ACHN (cell line): ENCODE measurements at places on chromosomes 16 and 17.

DNA sequence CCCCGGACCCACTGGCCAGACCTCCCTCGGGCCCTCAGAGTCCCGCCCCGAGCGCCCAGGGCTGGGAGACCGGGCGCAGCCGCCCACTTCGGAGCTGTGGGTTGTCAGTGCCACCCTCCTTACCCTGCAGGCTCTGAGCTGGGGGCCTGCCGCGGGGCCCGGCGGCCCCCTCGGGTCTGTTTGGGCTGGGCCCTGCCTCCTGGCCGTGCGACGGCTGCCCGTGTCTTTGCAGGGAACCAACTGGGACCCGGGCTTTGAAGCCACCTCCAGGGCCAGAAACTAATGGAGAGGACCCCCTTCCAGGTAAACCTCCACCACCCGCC lies 443 bp downstream of the TEDC2 start:
- DNase-seq = no peak

- no peak for DNase-seq
These were observed 14.0 kb downstream of the PRSS54 start for GRCh38 chr16:58280846-58281301.

DNA sequence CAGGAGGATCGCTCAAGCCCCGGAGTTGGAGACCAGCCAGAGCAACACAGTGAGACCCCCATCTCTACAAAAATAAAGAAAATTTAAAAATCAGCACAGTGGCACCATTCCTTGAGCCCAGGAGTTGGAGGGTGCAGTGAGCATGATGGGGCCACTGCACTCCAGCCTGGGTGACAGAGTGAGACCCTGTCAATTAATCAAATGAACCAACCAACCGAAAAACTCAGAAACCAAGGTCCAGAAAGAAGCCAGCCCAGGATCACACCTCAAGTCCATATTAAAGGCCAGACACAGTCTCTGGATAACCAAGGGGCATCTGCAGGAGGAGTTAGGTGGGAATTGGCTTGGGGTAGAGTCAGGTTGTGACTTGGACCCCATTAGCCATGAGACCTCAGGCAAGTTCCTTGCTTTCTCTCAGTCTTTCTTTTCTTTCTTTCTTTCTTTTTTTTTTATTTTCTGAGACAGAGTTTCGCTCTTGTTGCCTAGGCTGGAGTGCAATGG lies 2.4 kb downstream of the HSD17B1 start:
- DNase-seq = no peak

- DNase-seq = no peak
These were observed 482.8 kb downstream of the CDH13 start for GRCh38 chr16:83109490-83110125.

- no peak for DNase-seq
These were observed 149.6 kb downstream of the ZFHX3 start for GRCh38 chr16:72898216-72898825.

- DNase-seq = no peak
These were observed 54.9 kb upstream of the GPRC5B start for GRCh38 chr16:19939553-19939952.

DNA sequence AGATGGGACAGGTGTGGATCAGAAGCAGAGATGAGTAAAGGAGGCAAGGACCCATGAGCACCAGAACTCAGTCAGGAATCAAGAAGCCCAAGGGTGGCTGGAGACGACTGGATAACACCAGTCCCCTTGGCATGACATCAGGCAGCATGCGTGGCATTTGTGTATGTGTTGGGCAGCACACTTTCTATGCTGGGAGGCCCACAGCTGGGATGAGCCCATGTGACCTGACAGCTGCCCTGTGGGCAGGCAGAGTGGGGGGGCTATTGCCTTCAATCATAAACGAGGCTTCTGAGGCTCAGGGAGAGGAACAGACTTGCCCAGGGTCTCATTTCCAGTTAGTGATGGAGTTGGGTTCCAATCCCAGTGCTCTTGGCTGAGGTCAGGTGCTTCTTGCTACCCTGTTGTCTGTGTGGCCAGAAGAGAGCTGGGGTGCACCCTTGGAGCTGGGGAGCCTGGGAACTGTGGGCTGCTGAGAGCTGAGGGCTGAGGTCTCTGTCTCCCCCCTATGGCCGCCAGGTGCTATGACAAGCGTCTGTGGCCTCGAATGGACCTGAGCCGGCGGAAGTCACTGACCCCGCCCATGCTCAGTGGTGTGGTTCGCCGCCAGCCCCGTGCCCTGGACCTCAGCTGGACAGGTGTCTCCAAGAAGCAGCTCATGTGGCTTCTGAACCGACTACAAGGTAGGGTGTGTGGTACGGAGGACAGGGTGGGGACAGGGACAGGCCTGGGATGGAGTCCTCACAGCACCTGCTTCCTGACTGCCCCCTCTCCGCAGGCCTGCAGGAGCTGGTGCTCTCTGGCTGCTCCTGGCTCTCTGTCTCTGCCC lies 7.1 kb upstream of the ORAI3 start:
- DNase-seq = peak; percentile 83

- DNase-seq = no peak
These were observed 70.8 kb downstream of the HELZ start for GRCh38 chr17:67174190-67174589.

DNA sequence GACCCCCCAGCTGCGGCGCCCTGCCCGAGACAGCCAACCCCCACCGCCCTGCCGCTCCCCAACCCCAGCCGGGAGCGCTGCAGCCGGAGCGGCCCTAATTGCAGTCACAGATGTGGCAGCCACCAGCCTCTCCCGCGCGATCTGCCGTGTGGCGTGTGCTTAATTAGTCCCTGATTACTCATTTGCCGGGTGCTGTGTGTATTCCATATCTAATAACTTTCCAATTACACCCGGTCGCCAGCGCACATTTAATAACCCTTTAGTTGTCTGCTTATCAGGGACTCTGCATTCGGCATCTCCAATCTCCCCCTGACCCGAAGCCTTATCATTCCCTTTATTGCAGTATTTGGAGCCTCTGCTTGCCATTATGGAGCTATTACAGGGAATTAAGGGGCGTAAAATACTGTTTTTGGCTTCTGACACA lies 236.7 kb upstream of the CIBAR2 start:
- DNase-seq = no peak

DNA sequence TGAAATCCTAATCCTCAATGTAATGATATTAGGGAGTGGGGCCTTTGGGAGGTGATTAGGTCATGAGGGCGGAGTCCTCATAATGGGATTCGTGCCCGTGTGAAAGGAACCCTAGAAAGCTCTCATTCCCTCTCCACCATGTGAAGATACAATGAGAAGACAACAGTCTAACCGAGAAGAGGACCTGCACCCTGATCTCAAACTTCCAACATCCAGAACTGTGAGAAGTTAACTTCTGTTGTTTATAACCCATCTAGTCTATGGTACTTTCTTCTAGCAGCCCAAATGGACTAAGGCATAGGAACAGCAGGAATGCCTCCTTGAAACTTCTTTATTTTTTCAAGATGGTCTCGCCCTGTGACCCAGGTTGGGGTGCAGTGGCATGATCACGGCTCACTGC lies 24.7 kb downstream of the WSB1 start:
- DNase-seq = no peak

DNA sequence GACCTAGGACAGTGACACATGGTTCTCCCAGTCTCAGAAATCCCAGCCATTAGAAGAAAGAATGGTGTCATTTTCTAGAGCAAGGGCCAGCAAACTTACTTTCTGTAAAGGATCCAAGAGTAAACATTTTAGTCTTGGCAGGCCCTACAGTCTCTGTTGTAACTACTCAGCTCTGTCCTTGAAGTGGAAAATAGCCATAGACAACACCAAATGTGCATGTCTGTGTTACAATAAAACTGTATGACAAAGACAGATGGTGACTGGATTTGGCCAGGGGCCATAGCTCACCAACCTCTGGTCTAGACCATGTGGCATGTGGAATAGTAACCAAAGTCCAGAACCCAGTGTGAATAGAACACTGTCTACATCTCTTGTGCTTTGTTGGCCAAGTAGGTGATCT lies 286.5 kb downstream of the HS3ST4 start:
- DNase-seq = no peak

- DNase-seq = no peak
These were observed 27.9 kb downstream of the VAT1L start for GRCh38 chr16:77816293-77816692.

- no peak for DNase-seq
These were observed 12.8 kb upstream of the GFAP start for GRCh38 chr17:44928136-44928535.

- DNase-seq = no peak
These were observed 108.5 kb upstream of the RCVRN start for GRCh38 chr17:10013365-10014112.

DNA sequence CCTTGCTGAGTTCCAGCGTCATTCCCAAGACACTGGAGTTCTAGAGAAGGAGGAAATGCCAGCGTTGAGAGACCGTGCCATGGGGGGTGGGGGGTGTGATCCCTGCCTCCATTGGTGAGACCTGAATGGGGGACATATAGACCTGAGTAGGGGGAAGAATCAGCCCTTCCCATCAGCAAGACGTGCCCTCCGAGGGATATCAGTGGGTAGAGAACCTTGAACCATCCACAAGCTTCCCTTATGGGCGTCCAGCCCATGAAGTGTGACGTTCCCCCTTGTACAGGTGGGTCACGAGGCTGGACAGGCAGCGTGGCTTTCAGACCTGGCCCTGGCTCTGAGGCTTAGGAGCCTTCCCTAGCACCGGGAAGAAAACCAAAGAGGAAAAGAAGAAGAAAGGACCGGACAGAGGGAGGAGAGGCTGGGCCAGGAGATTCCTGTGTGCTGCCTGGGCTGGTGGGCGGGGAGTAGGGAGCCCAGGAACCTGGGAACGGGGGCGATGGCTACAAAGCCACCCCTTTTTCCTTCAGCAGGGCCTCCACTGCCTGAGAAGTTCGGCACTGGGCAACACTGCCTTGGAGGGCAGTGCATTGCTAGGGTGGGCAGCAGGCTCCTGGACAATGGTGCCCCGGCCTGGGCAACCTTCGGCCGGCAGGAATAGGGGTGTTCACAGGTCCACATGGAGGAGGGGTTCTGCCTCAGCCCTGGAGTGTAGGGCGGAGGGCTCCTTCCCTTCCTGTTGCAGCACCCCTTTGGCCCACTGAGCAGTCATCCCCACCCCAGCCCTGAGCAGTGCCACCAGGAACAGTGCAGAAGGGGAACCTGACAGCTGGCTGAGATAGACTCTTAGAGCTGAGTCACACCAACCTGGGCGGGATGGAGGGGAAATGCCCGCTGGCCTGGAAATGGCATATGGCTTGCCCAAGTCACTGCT lies 7.2 kb downstream of the RAB11FIP4 start:
- no peak for DNase-seq

DNA sequence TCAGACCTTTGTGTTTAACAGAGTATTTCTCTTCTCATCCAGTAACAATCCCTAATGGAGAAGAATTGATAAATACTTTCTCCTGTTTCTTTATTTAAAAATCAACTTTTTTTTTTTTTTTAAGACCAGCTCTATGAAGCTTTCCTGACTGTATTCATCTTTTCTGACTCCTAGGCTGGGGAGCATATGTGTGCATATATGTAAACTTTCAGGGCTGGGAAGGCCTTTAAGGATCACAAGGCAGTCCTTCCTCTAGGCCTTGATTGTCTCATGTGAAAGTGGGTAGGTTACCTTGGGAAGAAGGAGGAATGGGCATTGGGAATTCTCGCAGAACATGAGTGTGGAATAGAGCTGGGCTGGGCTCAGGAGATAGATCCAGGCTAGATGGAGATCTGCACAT lies 292.9 kb upstream of the SALL1 start:
- DNase-seq = no peak
